Posterior cingulate gyrus (tissue), 11 donors: ENCODE measurements at places on chromosomes 7 and 10.

DNA sequence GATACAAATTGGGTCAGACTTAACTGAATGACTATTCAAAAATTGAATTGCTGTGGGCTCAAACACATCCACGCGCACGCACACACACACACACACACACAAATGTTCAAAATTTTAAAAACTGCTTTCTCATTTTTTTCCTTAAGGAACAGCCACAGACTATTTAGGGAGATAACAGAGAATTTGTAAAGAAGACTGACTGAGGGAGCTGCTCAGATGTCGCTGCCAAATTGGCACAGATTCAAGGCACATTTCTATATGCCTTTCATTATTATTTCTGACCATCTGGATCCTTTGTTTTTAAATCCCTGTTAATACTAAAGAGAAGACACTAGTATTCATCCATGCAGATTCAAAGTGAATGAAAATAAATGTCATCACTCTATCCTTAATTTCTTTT, 154.8 kb downstream of the DGKB start:
- no peak for DNase-seq

DNA sequence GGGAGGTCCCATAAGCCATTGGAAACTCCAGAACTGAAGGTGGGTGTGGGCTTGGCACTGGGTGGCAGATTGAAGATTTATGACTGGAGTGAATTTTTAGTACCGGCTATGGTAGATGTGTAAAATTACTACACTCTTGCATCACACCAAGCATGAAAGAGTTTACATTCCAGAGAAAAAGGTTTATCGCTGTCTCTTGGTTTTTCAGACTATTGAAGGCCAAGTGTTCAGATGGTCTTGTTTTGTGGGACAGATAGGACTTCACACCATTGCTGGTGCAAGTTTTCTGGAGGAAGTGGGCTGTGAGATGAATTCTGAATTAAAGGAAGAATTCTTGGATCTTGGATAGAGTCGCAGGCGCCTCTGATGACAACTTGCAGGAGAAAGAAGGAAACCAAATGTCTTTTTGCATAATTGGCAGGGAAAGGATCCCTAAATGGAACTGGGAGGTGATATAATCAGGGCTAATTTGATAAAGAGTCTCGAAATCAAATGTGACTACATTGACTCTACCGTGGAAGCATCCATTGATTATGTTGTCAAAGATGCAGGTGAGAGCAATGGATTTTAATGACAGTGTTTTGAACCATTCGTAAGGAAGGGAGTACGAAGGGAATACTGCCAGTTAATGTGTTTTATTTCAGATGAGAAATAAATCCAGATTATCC, 14.2 kb upstream of the NMT2 start:
- no peak for DNase-seq

GRCh38 chr7:112487457-112488263, 6.9 kb downstream of the LSMEM1 start:
- DNase-seq: no peak

- no peak for DNase-seq
Measured at GRCh38 chr10:131737543-131738395, 163.0 kb upstream of the PPP2R2D start.

DNA sequence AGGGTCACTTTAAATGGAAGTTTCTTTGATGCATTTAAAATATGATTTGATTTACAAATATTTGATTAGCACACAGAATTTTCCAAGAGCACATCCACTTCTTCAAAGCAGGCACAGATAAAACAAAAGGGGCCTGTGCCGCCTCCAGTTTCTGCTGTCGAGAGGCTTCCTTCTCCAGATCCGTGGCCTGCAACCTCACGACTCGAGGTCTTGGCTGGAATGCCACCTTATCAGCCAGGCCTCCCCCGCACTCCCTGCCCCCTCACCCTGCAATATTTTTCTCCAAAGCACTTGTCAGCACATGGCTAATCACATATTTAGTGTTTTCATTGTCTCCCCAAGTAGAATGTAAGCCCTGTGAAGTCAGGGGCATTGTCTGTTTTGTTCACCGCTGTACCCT, 12.5 kb downstream of the PYROXD2 start:
- no peak for DNase-seq

GRCh38 chr10:4234661-4235060, 449.7 kb upstream of the KLF6 start:
- no peak for DNase-seq

- no peak for DNase-seq
Measured at GRCh38 chr10:86411852-86412560, 45.4 kb upstream of the GRID1 start.

DNA sequence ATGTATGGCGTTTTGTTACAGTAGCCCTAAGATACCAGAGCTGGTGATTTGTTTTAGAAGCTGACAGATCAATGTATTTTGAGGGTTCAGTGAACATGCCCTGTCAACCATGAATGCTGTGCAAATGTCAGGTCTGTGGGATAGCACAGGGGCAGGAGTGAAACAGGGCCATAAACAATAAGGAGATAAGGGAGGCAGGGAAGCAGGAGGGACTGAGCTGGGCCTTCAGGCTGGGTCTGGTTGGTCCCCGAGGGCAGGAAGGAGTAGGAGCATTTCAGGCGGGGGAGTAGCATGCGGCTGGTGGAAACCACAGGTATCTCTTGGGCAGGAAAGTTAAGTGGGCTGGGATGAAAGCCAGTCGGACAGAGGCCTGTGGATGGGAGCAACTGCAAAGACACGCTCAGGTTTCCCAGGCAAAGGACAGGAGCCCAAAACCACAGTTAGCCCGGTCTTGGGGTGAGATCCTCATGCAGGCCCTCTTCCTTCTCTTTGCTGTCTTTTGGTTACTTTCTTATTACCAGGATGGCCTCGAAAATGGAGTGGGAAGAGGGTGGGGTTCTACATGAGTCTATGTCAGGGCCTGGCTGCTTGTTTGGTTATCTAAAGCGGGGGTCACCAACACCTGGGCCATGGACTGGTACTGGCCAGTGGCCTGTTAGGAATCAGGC, 69.5 kb upstream of the SEPHS1 start:
- DNase-seq: no peak

GRCh38 chr10:107434854-107435253, 270.3 kb upstream of the SORCS1 start:
- no peak for DNase-seq

DNA sequence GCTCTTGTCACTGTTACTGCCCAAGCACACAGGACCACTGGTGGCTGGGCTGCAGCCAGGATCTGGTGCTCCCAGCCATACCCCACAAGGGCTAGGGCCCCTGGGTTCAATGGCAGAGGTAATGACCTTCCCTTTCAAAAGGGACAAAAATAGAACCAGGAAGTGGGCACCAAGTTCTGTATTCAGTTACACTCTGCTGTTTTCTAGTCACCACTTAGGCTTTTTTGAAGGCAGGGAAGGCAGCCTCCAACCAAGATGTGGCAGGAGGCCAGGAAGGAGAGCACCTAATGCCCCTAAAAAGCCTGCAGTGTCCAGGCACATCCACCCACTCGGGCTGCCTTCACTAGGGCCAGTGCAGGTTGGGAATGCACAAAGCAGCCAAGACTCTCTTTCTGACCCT, 47.8 kb downstream of the NOD1 start:
- DNase-seq: no peak

GRCh38 chr10:83555264-83555663, 584.0 kb upstream of the GHITM start:
- DNase-seq: no peak

DNA sequence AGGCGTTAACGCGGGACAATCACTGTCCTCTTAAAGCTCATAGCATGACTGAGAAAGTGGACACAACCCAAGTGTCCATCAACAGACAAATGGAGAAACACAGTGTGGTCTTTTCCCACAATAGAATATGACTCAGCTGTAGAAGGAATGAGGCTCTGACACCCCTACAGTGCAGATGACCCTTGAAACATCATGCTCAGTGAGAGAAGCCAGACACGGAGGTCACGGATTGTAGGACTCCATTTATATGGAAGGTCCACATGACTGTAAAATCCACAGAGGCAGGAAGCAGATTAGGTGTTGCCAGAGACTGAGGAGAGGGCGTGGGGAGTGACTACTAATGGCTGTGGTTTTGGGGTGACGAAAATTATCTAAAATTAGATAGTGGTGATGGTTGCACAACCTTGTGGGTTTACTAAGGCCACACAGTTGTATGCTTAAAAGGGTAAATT, 6.1 kb upstream of the NCAPG2 start:
- no peak for DNase-seq

DNA sequence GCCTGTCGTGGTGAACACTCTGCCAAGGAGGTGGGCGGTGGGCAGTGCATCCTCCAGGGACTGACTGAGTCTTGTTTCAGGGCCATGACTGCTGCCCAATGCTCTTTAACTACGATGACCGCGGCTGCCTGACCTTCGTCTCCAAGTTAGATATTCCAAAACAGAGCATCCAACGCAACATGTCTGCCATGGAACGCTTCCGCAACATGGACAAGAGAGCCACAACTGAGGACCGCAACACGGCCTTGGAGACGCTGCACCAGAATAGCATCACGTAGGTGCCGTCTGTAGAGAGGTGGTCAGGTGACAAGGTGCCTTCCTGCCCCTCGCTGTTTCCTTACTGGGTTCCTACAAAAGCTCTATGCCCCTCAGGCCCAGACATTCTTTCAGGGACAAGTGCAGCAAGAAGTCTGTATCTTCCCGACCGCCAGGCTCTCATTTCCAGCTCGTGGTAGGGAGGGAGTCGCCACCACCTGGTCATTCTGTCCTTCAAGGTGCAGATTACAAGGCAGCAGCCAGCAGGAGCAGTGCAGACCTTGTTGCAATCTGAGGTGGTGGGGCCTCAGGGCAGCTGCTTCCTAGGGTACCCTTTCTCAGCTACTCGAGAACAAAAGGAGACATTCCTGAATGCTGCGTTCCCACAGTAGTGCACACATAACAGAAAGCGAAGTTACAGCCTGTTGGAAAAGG, 14.9 kb upstream of the ARPC1B start:
- no peak for DNase-seq

GRCh38 chr10:69650589-69651261, 20.7 kb downstream of the FAM241B start:
- DNase-seq: no peak

DNA sequence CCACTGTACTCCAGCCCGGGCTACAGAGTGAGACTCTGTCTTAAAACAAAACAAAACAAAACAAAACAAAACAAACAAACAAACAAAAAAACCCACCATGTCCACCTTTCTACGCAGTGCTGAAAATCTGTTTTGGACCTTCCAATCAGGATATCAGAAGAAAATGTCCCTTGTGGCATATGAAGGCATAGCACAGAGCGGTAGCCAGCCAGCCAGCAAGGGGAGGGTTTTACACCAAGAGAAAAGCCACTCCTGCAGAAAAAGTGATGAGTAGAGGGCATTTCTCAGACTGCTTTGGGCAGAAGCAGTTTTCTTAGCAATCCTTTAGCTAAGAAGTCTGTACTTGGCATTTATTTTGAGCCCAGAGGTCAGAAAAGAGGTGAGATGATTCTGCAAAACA, 612.2 kb downstream of the TYW1 start:
- no peak for DNase-seq

DNA sequence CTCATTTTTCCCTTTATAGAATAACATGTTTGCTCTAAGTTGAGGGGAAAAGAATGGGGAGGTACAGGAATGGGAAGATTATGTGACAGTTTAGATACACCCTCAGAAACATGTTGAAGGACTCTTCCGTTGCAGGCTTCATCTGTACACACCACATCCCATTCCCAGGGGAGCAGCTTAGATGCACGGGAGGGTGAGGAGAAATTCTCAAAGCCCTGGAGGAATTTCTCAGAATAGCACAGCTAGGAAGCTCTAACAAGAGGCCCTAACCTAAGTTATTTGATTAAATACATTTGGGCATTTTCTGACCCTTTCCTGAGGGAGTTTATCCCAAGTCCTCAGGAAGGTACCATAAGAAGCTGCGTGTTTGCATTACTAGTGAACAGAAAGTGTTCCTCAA, 660.2 kb upstream of the IGFBP3 start:
- no peak for DNase-seq

- DNase-seq: no peak
Measured at GRCh38 chr7:144812379-144813283, 23.2 kb downstream of the TPK1 start.

DNA sequence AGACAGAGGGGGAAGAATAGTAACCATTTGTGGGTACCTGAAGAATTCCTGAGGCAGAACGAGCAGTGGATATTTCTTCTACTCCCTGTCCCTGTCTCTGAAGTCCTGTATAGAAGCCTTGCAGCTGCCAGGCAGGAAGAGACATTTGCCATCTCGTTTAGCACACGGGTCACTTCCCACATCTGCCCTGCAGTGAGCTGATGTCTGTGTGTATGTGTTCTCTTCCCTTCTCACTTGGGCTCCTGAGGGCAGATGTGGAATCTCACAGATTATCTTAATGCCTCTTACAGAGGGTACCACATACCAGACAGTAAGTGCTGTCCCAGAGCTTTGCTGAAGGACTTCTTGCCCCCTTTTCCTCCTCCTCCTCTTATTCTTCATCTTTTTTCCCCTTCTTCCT, 14.1 kb upstream of the TRPV6 start:
- no peak for DNase-seq

DNA sequence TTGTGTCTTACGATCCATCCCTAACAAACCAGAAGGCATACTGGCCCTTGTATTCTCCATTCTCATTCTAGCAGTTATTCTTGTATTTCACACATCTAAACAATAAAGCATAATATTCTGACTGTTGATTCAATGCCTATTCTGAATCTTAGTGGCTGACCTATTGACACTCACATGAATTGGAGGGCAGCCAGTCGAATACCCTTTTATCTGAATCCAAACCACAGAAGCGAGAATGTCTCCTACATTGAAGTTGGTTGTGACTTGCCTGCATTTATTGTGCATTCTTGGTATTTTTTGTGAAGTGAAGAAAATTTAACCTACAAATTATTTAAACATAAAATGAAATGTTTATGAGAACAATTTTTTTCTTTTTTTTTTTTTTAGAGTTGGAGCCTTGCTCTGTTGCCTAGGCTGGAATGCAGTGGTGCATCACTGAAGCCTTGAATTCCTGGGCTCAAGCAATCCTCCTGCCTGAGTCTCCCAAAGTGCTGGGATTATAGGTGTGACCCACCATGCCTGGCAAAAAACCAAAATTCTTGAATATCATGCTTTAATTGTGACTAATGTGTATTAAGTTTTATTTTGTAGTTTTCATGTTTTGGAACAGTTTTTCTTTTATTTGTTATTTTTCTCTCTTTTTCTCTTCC, 22.7 kb downstream of the EXOC4 start:
- no peak for DNase-seq
